Right atrium auricular region (tissue), 2 donors: ENCODE measurements at places on chromosomes 4 and X. TPM values are rescaled to one million over a fixed set of nuclear protein-coding genes. Genes with fewer than 3 reads are reported as not detected.

The GRXCR1 gene
- total RNA-seq = not detected

DNA sequence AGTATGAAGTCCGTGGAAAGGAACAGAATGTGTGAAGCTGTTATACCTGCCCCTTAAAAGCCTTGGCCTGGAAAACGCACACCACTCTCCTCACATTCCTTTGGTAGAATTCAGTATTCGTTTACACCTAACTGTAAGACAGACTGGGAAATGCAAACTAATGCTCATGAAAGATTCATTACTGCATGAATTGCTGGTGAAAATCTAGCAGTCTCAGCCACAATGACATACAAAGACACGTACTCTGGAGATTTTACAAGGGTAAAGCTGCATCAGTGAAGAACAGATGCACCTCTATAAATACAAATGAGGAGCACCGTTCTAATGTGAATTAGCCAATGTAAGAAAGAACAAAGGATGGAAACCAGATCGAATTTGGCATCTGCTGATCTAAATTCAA, 2051.3 kb downstream of the PCDH7 start:
- H3K27ac ChIP-seq = no peak overlapping the region
- H3K27me3 ChIP-seq = no peaks in the 10 kb centered on the region

The FMR1NB gene
- total RNA-seq = not detected

- H3K27me3 ChIP-seq = no peaks in the 10 kb centered on the region
- H3K4me3 ChIP-seq = no peak overlapping the region
- H3K4me1 ChIP-seq = no peaks in the 10 kb centered on the region
- no peak overlapping the region for H3K27ac ChIP-seq
- no peak for DNase-seq
Observed at GRCh38 chrX:110310000-110310790, 7.7 kb downstream of the AMMECR1 start.

DNA sequence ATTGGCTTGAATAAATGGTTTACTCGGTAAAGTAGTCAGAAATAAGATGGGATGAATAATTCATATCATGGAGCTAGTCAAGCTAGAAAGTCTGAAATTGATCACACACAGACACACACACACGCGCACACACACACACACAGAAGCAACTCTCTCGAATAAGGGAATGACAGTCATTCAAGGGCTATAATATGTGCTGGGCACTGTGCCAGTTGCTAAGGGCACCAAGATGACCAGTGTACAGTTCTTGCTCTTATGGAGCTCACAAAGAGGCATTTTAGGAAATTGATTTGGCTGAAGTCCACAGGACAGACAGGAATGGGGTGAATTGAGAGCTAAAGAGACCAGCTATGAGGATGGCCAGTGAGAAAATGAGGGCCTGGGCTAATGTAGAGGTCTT, 34.2 kb upstream of the SH3D19 start:
- H3K27ac ChIP-seq = no peak overlapping the region
- DNase-seq = no peak
- no peak overlapping the region for H3K4me3 ChIP-seq
- no peaks in the 10 kb centered on the region for H3K27me3 ChIP-seq
- H3K4me1 ChIP-seq = no peaks in the 10 kb centered on the region
- H3K36me3 ChIP-seq = no peaks in the 10 kb centered on the region

DNA sequence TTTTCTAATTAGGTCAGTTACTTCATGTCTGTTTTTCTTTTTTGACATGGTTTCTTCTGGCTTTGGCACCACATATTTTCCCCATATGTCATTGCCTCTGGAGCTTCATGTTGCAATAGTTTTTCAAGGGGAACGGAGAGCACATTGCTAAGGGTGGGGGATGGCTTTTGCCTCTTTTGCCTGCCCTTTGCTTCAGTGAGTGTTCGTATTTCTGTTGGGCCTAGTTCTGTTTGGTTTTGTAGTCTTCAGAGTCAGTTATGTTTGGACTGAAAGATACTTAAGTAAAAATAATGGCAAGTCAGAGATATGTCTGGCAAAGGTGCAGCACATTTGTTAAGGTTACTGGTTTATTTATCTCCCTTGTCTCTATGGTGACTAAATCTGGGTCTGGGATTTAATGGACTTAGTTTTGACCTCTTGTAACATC, 29.1 kb downstream of the FHL1 start:
- no peaks in the 10 kb centered on the region for H3K36me3 ChIP-seq
- peak overlapping the region; percentile 81 for H3K27ac ChIP-seq
- H3K4me1 ChIP-seq = peaks cover 38% of the 10 kb centered on the region
- H3K4me3 ChIP-seq = no peak overlapping the region
- H3K27me3 ChIP-seq = no peaks in the 10 kb centered on the region
- no peak for DNase-seq

The TMEM187 gene
- total RNA-seq = 6.4 TPM

GRCh38 chr4:94544811-94545210, 93.1 kb downstream of the PDLIM5 start:
- H3K27me3 ChIP-seq = no peaks in the 10 kb centered on the region
- peak overlapping the region; percentile 89 for H3K27ac ChIP-seq
- H3K4me3 ChIP-seq = no peak overlapping the region
- DNase-seq = no peak

The EREG gene
- 0.31 TPM for total RNA-seq

DNA sequence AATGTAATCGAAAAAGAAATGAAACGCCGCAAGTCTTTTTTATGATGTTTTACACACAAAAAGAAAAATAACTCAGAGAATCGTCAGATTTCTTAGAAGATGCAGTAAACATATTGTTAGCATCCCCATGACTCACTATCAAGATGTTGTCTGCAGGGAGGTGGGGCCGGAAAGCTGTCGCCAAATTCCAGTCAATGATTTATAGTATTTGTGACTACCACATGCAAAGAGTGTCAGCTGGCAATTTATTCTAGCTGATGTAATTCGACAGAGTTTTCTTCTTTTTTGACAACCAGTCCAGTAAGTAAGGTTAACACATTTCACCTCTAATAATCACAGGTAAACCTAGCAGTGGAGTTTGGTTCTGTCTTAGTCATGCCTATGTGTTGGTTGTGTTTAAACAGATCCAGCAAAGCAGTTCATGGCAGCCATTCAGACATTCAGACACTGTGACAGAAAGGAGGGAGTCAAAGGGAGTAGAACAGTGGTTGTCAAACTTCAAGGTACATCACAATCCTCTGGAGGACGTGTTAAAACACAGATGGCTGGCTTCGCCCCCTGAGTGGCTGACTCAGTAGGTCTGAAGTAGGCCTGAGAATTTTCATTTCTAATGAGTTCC, 19.8 kb upstream of the PPP1R2C start:
- DNase-seq = no peak
- no peaks in the 10 kb centered on the region for H3K36me3 ChIP-seq
- H3K4me1 ChIP-seq = no peaks in the 10 kb centered on the region
- H3K27ac ChIP-seq = no peak overlapping the region
- no peak overlapping the region for H3K4me3 ChIP-seq
- no peaks in the 10 kb centered on the region for H3K27me3 ChIP-seq

DNA sequence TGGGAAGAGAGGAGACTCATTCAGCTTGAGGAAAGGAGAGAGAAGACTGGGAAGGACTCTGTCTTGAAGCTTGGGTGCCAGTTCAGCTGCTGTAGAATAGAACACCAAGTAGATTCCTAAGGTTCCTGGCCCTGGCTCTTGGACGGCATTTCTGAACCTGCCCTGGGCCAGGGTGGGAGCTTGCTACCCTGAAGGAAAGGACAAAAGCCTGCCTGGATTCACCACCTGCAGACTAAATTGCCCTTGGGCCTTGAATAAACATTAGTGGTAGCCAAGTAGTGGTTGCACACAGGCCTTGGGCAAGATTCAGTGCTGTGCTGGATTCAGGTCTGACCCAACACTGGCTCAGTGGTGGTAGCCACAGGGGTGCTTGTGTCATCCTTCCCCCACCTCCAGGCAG, 588.4 kb upstream of the AMOT start:
- H3K36me3 ChIP-seq = no peaks in the 10 kb centered on the region
- DNase-seq = no peak
- H3K27ac ChIP-seq = no peak overlapping the region
- H3K27me3 ChIP-seq = no peaks in the 10 kb centered on the region
- H3K4me3 ChIP-seq = no peak overlapping the region

The IL3RA gene
- total RNA-seq = 2.4 TPM

DNA sequence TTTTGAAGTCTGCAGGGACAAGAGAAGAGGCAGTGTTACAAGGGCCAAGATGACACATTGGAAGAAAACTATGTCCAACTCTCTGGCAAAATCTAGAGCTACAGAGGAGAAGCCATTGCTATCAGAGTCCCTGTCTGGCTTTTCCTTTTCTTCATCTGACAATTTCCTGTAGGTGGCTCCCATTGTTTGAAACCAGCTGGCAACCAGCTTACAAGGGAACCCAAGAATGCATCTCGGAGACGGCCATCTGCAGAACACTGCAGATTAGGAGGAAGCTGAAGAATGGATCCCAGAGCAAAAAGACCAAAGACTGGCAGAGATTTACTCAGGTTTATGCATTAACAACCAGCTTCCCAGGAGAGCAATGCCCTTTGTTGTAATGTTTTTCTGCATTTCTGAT, 216.2 kb upstream of the CTSO start:
- no peaks in the 10 kb centered on the region for H3K4me1 ChIP-seq
- no peak for DNase-seq
- H3K4me3 ChIP-seq = no peak overlapping the region
- H3K27ac ChIP-seq = no peak overlapping the region

DNA sequence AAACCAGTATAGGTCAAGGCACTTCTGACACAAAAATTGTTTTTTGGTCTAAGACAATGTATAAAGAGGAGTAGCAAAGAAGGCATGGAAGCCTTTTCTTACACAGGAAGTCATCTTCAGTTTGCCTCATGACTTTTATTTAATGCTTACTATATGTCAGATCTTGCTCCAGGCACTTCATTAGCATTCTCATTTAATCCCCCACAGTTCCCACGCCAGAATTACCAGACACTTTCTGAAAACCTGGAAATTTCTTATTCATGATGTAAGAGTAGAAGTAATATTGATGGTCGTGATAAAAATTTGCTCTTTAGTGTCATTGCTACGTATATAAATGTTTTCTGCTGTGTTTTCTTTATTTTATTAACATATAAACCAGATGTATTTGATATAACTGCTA, 39.2 kb downstream of the ARHGEF38 start:
- no peak overlapping the region for H3K27ac ChIP-seq
- no peaks in the 10 kb centered on the region for H3K27me3 ChIP-seq
- H3K4me1 ChIP-seq = no peaks in the 10 kb centered on the region
- no peak for DNase-seq
- H3K36me3 ChIP-seq = no peaks in the 10 kb centered on the region

DNA sequence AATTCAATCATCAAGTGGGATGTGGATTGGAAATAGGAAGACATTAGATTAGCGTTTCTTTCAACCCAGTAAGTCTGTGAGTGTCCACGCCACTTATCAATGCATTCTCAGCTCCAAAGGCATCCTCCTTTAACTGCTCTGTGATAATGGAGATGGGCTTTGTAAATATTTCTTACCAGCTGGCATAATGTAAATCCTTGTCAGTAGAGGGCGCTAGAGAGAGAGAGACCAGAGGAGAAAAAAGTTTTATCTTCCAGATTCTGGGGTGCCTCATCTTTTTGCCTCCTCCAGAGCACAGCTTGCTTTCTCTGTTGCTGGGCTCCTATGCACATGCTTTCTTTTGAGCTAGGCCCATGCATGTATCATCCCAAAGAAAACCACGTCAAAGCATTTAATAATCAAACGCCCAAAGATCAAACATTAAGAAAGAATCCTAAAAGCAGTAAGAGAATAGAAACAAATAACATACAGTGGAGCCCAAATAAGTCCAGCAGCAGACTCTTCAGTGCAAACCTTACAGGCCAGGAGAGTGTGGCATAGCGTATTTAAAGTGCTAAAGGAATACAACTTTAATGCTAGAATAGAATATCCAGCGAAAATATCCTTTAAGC, 9.6 kb upstream of the MTMR1 start:
- no peak overlapping the region for H3K27ac ChIP-seq
- DNase-seq = no peak
- H3K4me1 ChIP-seq = no peaks in the 10 kb centered on the region
- no peak overlapping the region for H3K4me3 ChIP-seq
- no peaks in the 10 kb centered on the region for H3K27me3 ChIP-seq

DNA sequence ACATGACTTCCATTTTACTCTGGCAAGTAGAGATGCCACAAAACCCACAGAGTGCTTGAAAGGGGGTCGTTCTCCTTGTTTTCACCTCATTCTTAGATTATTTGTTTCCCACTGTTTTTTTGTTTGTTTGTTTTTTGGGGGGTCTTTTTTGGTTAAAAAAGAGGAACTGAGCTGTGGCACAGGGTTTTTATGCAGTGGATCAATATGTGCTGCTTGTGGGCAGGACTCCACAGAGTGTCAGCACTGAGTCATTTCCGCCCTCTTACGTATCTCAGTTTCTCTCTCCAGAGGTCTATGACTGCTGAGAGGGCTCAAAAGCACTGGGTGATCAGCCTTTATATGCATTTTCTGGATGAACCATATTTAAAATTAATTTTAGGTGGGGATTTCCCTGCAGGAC, 268.1 kb upstream of the GRID2 start:
- no peak for DNase-seq
- no peaks in the 10 kb centered on the region for H3K4me1 ChIP-seq
- H3K27ac ChIP-seq = no peak overlapping the region
- H3K4me3 ChIP-seq = no peak overlapping the region
- no peaks in the 10 kb centered on the region for H3K27me3 ChIP-seq

GRCh38 chr4:88989990-88990389, 67.0 kb downstream of the FAM13A start:
- peaks cover 22% of the 10 kb centered on the region for H3K4me1 ChIP-seq
- peak overlapping the region; percentile 46 for H3K27ac ChIP-seq
- no peaks in the 10 kb centered on the region for H3K27me3 ChIP-seq
- no peak for DNase-seq
- no peaks in the 10 kb centered on the region for H3K36me3 ChIP-seq

GRCh38 chr4:33543941-33544450, 2700.3 kb downstream of the ARAP2 start:
- no peaks in the 10 kb centered on the region for H3K27me3 ChIP-seq
- no peak for DNase-seq
- no peak overlapping the region for H3K4me3 ChIP-seq
- H3K27ac ChIP-seq = no peak overlapping the region

GRCh38 chrX:30141966-30142365, 73.4 kb upstream of the MAGEB2 start:
- no peak overlapping the region for H3K4me3 ChIP-seq
- no peaks in the 10 kb centered on the region for H3K4me1 ChIP-seq
- no peak for DNase-seq
- H3K27ac ChIP-seq = no peak overlapping the region
- no peaks in the 10 kb centered on the region for H3K27me3 ChIP-seq
- no peaks in the 10 kb centered on the region for H3K36me3 ChIP-seq
